Renal cortex interstitium (tissue), 15 donors: ENCODE measurements at places on chromosomes 7 and 10. TPM values are rescaled to one million over a fixed set of nuclear protein-coding genes. Genes with fewer than 3 reads are reported as not detected.

GRCh38 chr7:3176112-3177000 lies 124.7 kb upstream of the SDK1 start:
- DNase-seq: no peak

- DNase-seq: no peak
These were observed 35.6 kb upstream of the TCF7L2 start for GRCh38 chr10:112914288-112914952.

DNA sequence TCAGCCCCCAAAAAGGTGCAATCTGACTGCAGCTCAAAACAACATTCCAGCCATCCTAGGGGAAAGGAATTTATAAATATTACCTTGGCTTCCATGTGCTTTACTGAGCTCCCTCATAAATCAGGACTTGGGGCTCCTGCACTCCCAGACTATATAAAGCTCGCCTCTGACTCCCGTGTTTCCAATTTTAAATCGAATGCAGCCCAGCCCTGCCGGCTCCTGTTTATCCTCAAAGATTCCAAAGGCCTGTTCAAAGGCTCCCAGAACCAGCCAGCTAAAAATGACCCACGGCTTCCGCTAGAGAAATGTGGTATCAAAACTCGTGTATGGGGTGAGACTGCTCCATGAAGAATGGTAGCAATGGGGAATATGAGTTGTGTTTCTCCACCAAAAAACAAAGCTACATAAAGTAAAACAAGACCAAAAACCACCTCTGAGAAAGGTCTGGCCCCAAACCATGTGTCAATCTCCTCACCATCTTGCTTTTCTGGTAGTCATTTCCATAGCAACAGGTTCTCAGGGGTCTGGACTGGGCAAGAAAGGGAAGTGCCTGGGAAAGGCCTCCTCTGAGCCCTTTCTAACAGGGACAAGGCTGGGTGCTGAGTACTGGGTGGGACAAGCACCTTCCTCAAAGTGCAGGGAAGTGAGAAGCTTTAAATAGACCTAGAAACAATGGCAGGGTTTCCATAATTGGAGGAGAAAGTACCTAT lies 5.1 kb downstream of the CALML3 start:
- no peak for DNase-seq

GRCh38 chr10:79318369-79318768 lies 28.9 kb upstream of the PPIF start:
- DNase-seq: no peak

The LRIT1 gene
- not detected for polyA plus RNA-seq
